ENCODE measurements at places on chromosomes 2 and 18. TPM values are rescaled to one million over a fixed set of nuclear protein-coding genes. Genes with fewer than 3 reads are reported as not detected.

The MSGN1 gene
- total RNA-seq, result not detected

The FEV gene
- not detected for total RNA-seq

The PPP1R1C gene
- total RNA-seq, result 0.40 TPM

The C2orf69 gene
- total RNA-seq, result 12.1 TPM

The PARD6G gene
- total RNA-seq, result 11.8 TPM

The NYAP2 gene
- total RNA-seq, result 1.0 TPM

The TSPYL6 gene
- not detected for total RNA-seq

The SAP130 gene
- 18.8 TPM for total RNA-seq

The RNF144A gene
- 10.1 TPM for total RNA-seq

The APCDD1 gene
- 80.8 TPM for total RNA-seq

The PTRHD1 gene
- 40.5 TPM for total RNA-seq

The REG1B gene
- total RNA-seq, result not detected

The HOXD13 gene
- total RNA-seq, result 33.9 TPM

The QPCT gene
- total RNA-seq, result 2.0 TPM

The RAB6D gene
- total RNA-seq, result 3.0 TPM

The FKBP1B gene
- 24.4 TPM for total RNA-seq

The STRADB gene
- total RNA-seq, result 62.5 TPM

The PROKR1 gene
- not detected for total RNA-seq

The ANKRD62 gene
- total RNA-seq, result not detected
